ENCODE measurements at places on chromosomes 2 and 18.

DNA sequence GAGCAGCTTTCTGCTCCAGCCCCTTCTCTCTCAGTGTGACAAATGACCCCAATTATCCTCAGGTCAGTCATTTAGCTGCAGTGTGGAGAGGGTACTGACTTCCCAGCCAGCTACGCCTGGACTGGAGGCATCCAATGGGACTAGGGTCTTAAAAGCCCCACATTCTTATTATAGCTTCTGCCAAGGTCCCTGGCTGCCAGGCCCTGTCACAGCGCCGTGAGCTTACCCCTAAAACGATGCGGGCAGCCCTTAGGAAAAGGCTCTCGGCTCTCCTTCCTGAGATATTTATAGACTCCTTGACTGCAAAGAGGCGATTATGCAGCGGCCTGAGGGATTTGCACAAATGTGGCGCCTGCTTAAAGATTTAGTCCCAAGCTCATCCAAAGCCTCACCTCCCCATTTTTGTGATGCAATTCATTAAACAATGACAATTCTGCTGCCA, 69.2 kb upstream of the EDAR start:
- DNase-seq, result no peak

DNA sequence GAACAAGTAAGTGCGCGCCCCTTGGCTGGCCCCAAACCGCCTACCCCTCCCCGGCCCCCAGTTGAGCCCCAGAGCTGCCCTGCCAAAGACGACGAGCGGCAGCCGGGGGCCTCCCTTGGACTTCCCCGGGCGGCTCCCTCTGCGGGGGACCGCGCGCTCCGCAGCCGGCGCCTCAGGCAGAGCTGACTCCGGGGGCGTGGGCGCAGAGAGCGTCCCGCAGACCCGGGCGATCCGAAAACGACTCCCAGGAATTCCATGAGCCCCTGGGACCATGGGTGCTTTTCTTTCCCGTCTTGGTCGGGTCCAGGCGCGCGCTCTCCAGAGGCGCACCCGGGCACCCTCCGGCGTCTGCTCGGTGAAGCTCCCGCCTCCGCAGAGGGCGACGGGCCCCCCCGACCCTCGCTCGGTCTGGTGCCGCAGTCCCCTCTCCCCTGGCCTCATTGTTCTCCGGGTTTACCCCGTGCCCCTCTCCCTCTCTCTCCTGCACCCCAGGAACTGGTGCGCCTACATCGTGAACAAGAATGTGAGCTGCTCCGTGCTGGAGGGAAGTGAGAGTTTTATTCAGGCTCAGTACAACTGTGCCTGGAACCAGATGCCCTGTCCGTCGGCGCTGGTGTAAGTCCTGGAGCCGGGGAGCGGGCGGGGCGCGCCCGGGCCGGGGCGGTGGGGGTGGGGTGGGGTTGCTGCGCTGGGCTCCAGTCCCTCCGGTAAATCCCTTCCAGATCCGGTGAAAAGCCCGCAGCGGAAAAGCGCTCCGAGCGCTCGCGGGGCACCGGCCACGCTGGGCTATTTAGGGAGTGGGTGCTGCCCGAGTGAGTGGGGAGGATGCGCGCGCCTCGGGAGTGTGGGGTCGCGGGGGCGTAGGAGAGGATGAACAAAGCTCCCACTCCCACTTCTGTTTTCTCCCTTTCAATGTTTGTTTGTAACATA, 776 bp downstream of the EMILIN2 start:
- DNase-seq, result peak; percentile 7

DNA sequence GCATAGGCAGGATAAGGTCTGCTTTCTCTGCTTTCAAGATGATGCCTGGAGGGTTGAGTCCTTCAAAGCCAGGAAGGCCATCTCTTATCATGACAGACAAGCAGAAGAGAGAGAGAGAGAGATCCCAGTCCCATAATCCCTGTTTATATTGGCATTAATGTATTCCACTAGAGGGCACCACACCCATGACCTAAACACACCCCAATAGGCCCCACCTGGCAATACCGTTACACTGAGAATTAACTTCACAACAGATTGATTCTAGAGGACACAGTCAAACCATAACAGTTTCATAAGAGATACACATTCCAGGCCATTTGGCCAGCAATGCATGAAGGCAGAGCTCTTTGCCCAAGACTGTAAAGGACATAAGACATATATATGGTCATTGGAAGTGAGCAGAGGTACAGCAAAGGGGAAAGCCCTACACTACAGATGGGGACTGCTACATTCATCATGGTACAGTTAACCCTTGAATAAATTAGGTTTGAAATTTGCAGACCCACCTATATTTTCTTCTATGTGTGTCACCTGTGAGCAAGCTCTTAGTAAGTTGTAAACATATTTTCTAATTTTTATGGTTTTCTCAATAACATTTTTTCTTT, 1516.1 kb downstream of the RPIA start:
- DNase-seq, result no peak

GRCh38 chr18:75915941-75916623, 488.6 kb upstream of the SMIM21 start:
- no peak for DNase-seq

DNA sequence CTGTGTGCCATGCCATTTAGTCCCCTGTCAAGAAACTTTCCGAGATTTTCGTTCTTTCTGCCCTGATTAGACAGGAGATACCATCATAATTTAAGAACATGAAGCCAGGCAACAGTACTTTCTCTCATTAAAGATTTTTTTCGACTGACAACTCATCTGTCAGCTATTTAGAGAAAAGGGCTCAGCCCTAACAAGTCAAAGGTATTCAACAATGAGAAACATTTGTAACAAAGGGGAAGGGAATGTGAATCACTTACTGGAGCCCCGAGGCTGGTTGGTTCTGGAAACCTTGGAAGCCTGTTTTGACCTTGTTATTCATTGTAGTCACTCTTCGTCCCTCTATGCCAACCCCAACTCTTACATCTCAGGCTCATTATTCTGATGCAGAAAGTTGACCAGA, 199.4 kb downstream of the SPP2 start:
- no peak for DNase-seq

DNA sequence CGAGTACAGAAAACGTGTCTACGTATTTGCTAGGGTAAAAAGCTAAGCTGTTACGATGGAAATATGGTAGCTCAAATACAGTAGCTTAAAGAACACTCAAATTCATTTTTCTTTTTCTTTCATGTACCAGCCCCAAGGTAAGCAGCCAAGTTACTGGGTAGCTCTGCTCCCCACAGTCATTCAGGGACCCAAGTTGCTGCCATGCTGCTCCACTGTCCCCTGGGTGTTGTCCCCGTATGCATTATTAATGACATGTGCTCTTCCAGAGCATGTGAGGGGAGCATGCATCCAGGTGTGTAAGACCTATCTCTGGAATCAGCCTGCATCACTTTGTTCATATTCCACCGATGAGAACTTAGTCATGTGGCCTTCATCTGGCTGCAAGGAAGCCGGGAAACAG, 105.1 kb upstream of the SP3 start:
- DNase-seq, result no peak

- DNase-seq, result no peak
Observed at GRCh38 chr2:228731517-228731916, 539.6 kb downstream of the PID1 start.

DNA sequence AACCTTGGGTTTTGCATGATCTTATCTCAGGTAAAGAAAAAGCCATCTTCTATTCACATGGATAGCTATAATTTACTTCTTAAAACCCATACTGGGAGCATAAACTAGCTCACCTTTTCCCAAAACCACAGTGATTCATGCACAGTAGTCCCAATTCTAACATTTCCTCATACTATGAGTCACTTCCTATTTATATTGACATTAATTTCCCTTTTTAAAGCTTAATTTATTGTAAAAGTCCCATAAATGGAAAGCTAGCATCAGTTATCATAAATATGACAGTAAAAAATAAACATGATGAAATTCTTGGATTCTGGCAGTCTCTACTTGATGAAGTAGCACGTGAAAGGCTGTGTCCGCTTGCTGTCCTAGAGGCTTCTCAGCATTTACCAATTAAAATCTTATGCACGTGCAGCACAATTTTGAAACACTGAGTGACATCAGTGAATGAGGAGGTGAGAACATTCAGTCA, 180.1 kb downstream of the CDH2 start:
- DNase-seq, result no peak

GRCh38 chr2:66699416-66699792, 264.5 kb downstream of the MEIS1 start:
- DNase-seq, result no peak

GRCh38 chr2:173049831-173050230, 25.8 kb upstream of the MAP3K20 start:
- no peak for DNase-seq

GRCh38 chr2:63049211-63049969, 1.2 kb upstream of the OTX1 start:
- no peak for DNase-seq

DNA sequence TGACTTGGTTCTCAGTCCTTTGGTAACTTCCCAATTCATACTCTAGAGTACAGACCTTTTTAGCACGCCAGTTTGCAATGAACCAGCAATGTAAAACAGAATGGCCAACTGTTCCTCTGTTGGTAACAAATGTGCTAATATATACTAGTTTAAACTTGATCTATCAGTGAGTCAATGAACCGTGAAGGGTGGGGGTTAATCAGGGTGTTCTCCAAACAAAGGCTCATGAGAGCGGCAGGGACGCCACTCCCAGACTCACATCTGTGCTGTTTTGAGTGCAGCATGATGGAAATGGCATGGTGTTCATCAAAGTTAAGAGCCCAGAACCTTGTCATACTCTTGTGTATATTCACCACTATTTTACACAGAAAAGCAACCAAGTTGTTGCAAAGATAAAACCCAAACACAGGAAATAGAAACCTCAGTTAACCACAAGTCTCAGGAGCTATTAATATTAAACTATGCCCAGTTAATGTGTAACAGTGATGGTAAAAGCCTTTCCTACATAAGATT, 70.3 kb downstream of the CERKL start:
- no peak for DNase-seq

- no peak for DNase-seq
Observed at GRCh38 chr2:48319863-48320262, 210.1 kb upstream of the STON1 start.

DNA sequence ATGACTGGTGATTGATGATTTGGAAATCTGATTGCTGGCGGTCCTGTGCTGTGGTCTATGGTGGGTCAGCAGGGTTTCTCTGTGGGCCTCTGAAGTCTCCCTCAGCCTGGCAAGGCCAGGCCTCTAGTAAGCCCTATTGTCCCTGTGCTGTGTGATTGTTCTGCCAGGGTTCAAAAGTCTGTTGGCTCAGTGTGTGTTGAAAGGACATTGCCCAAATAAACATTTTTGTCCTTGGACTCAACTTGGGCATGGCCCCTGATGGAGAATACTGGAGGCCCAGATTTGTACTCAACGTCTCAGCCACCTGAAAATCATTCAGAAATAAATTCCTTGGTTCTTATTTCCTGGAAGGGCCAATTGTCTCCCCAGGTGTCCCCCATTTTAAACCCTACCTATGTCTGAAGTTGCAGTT, 74.4 kb downstream of the MAP4K4 start:
- no peak for DNase-seq

DNA sequence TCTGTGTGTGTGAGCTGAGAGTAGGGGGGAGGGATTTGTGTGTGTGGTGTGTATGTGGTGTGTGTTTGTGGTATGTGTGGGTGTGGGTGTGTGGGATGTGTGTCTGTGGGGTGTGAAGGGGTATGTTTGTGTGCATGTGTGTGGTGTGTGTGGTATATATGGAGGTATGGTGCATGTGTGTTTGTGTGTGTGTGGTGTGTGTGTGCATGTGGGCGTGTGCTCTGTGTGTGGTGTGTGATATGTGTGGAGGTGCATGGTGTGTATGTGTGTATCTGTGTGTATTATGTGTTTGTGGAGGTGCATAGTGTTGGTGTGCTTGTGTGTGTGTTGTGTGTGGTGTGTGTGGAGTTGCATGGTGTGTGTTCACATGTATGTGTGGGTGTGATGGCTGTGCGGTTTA, 106.0 kb downstream of the CMPK2 start:
- no peak for DNase-seq

- no peak for DNase-seq
Observed at GRCh38 chr2:238790126-238790832, 57.6 kb upstream of the TWIST2 start.

- no peak for DNase-seq
Observed at GRCh38 chr2:232235716-232236115, 142.8 kb upstream of the ALPP start.

DNA sequence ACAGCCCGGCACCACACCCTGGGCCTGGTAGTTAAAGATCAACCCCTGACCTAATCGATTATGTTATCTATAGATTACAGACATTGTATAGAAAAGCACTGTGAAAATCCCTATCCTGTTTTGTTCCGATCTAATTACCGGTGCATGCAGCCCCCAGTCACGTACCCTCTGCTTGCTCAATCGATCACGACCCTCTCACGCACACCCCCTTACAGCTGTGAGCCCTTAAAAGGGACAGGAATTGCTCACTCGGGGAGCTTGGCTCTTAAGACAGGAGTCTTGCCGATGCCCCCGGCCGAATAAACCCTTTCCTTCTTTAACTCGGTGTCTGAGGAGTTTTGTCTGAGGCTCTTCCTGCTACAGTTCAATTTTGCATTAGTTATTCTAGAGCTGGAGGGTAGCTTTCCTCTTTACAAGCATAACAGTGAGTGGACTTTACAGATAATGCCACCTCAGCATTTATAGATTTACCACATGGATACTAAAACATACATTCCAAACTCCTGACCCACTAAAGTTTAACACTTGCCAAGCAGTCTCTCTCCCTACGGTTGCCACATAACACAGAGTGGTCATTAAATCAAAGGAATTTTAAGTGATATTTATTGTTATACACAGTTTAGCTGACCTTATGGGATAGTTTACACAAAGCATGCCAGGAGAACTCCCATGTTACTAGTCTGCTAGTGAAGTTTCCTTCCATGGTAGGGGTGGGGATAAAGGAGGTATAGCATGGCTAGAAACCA, 101.0 kb downstream of the EVA1A start:
- no peak for DNase-seq

- no peak for DNase-seq
Observed at GRCh38 chr2:9847140-9847539, 3.9 kb downstream of the TAF1B start.

DNA sequence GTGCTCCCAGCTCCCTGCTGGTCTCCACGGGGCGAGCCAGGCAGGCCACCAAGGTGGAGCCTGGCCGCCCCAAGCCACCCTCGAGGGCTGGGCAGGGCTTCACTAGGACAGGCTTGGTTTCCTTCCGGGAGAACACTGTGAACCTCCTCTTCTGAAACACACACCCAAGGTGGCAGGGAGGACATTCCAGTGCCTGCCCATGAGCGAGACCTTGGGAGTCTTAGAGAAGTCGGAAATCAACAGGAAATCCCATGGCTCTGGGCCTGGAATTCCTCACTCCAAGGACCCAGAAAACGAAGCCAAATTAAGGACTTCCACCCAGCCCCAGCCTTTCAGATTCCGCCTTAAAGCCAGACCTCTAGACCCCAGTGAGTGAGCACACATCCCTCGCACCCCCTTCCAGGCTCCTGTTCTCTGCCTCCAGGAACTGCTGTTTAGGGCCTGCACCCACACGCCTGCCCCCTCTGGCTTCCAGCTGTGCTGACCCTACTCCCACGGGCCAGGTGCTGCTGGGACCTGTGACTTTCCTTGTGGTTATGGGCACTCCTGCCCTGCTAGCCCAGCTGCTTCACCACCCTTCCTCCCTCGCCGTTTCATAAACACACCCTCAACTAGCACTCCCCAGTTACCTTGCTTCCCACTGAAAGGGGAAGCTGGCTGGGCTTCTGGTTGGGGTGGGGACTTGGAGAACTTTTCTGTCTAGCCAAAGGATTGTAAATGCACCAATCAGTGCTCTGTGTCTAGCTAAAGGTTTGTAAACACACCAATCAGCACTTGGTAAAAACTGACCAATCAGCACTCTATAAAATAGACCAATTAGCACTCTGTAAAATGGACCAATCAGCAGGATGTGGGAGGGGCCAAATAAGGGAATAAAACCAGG, 13.7 kb downstream of the GPR17 start:
- no peak for DNase-seq

All from stimulated activated CD4-positive, alpha-beta T cell treated with anti-CD3 and anti-CD28 coated beads, Interleukin-2, amount 100 ng/mL, for 48 hours (primary cell).